NCI-H2081 treated with DMSO at 0.1 percent for 48 hours (cell line): ENCODE measurements at places on chromosomes 5 and 9.

DNA sequence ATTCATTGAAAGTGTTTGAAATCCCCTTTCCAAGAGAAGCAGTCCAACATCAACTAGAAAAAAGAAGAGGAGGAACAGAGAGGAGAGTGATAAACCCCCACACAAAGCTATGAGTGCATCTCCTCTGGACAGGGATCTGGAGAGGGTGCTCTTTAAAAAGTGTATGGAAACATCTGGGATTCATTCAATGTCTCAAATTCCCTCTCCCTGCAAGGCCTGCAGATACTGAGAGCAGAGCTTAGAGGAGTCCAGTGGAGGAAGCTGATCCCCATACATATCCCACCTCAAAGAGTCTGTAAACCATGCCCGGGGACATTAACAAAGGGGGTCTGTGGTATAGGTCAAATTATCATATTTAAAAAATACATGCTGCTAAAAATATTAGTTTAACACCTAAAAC is 2.2 kb downstream of the SPOCK1 start:
- no peak for DNase-seq

DNA sequence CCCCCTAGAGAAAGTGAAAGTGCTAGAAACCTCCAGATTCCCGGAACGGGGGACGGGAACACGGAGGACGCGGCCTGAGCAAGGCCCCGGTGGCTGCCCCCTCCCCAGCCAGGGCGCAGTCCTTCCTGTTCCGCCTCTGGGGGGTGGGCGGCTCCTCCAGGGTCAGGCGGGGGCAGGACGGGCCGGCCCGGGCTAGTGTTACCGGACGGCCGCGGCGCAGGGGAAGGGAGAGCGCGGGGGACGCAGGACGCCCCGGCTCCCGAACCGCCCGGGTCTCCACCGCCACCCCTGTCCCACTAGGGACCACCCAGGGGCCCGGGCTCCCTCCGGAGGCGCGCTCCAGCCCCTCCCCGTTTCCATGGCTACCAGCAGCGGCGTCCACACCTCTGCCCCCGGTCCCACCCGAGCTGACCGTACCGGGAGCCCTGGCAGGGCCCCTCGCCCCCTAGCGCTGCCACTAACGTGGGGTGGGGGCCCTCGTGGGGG is 579 bp downstream of the SLC12A7 start:
- DNase-seq = no peak

DNA sequence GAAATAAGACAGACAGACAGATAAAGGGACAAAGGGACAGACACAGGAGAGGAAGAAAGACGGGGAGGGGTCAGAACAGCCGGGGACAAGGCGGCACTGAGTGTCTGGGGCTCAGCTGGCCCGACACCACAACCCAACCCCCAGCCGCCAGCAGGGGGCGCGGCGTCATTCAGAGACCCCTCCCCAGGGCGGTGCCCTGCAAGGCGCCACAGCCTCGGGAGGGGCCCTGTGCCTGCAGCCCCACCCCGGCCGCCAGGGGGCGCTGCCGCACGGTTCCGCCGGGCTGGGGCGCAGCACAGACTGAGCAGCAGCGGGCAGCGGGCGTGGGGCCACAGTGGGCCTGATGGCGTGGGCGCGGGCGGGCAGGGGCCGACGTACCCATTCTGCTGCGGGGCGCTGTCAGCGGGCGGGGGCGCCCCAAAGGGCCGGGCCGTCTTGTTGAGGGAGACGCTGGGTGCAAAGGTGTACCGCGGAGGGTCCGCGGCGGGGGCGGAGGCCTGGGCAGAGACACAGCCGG is 5.9 kb downstream of the PDLIM7 start:
- DNase-seq = no peak

- no peak for DNase-seq
These were observed 26.7 kb downstream of the EXD3 start for GRCh38 chr9:137396227-137396626.

DNA sequence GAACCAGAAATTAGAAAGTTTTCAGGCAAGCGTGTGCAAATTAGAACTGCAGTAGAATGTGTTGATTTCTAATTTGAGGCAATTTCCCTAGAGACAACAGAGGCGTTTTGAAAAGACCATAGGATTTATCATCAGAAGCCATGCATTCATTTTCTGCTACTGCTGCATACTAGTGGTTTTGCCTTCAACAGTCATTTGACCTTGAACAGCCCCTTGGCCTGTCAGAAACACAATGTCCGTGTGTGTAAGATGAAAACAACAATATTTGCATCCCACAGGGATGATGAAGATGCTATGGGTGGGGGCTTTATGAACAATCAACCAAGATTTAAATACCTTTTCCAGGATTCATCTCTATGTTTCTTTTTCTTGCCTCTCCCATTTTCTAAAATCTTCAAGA is 73.7 kb downstream of the PDE4D start:
- no peak for DNase-seq

GRCh38 chr5:72108202-72109061 is 1.2 kb downstream of the MAP1B start:
- DNase-seq = no peak

GRCh38 chr5:50691399-50692016 is 25.1 kb downstream of the PARP8 start:
- DNase-seq = no peak

GRCh38 chr5:82798676-82799075 is 278.5 kb downstream of the TMEM167A start:
- no peak for DNase-seq

GRCh38 chr5:151620461-151620840 is 29.3 kb upstream of the FAT2 start:
- no peak for DNase-seq

DNA sequence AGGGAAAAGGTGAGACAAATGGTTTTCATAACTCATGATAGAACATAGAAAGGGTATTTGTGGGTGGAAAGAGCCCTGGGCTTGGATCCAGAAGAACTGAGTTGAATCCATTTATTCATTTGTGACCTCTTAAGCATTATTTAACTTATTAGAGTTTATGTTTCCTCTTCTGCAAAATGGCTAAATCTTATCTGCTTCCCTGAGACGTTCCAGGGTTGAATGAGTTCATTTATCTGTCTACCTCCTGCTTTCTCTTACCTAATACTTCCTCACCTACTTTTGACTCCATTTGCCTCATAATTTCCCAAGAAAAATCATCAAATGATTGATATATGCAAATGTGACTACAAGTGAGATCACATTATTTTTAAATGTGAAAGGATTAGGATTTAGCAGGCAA is 152.7 kb upstream of the GAS1 start:
- DNase-seq = no peak
